ENCODE measurements at places on chromosomes 7 and 10.
A peak's percentile ranks its signal among the peaks of the same experiment; 100 is the strongest.

GRCh38 chr7:15686295-15686956 lies at the start of gene MEOX2:
TSS of gene MEOX2 (minus strand) at chr7:15686683. CDS start at chr7:15686402, 281 bp downstream.
- DNase-seq, result peak; percentile 30

GRCh38 chr7:107758667-107759066 lies 14.7 kb downstream of the CBLL1 start:
- no peak for DNase-seq

- DNase-seq, result no peak
Observed at GRCh38 chr10:21363092-21363730, 162.3 kb downstream of the SKIDA1 start.

DNA sequence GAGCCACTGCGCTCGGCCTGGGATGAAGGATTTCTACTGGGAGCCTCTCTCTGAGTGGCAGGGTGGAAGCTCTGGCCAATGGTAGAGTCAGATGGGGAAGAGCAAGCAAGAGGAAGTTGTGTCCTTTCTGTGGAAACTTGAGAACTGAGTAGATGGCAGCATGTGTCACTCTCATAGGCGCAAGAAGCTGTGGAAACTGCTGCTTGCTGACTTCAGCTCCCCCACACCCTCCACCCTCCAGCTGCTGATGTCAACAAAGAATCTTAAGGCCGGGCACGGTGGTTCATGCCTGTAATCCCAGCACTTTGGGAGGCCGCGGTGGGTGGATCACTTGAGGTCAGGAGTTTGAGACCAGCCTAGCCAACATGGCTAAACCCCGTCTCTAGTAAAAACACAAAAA lies 39.8 kb upstream of the SRGN start:
- peak; percentile 6 for DNase-seq

GRCh38 chr10:91924212-91925021 lies 847 bp downstream of the BTAF1 start:
- peak; percentile 56 for DNase-seq

GRCh38 chr10:43188702-43189101 lies 50.5 kb downstream of the CSGALNACT2 start:
- DNase-seq, result no peak

DNA sequence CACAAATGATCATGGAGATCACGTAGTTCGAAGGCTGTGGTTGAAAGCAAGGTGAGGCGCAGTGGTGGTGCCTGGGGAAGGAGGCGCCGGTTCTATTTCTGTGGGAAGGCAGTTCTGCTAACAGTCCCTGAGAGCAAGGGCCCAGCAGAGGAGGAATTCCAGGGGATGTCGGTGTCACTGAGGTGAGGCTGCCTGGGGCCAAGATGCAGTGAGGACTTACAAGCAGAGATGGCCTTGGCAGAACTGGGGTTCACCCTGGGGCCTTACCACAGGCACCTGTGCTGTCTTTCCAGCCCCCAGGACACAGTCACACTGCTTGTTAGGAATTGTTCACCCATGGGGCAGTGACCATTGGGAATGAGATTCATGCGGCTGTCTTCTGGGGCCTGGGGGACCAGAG lies 26.7 kb downstream of the GBX1 start:
- no peak for DNase-seq

GRCh38 chr10:132306864-132307751 lies 642 bp downstream of the STK32C start:
- DNase-seq, result peak; percentile 30

- DNase-seq, result no peak
Observed at GRCh38 chr10:132172091-132173066, 14.4 kb upstream of the DPYSL4 start.

DNA sequence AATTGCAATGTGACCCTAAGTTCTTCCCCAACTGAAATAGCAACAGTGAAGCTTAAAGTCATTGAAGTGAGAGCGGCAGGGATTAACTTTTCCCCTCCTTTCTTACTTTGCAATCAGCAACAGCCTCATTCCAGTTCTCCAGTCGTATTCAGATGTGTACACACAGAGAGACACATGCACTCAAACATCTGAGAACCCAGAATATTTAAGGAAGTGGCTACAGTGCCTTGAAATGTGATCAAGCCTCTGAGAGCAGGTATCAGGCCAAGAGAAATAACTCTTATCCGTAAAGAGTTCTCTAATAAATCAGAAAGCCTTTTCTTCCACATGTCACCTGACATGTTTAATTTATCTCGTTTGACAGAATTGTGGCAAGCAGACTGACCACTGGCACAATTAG lies 388.9 kb upstream of the NPVF start:
- no peak for DNase-seq

GRCh38 chr10:89521368-89521767 lies 14.0 kb downstream of the SLC16A12 start:
- no peak for DNase-seq

GRCh38 chr7:49840751-49841405 lies 67.4 kb downstream of the VWC2 start:
- DNase-seq, result no peak

DNA sequence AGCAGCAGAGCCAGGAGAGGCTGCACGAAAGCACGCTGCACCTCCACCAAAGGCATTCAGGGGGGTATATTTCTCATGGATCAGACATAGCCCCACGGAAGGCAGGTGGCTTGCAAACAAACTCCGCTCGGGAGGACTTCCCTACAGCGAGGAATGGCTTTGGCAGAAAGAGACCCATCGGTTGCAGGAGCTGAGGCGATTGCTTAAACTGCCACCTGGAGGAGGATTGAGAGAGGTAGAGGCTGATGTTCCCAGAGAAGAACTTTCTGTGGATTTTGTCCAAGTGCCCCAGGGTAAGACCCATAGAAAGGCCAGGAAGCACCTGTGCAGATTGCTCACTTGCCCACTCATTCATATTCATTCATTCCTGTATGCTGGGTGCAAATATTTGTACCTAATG lies 89.1 kb downstream of the NEUROD6 start:
- peak; percentile 4 for DNase-seq

DNA sequence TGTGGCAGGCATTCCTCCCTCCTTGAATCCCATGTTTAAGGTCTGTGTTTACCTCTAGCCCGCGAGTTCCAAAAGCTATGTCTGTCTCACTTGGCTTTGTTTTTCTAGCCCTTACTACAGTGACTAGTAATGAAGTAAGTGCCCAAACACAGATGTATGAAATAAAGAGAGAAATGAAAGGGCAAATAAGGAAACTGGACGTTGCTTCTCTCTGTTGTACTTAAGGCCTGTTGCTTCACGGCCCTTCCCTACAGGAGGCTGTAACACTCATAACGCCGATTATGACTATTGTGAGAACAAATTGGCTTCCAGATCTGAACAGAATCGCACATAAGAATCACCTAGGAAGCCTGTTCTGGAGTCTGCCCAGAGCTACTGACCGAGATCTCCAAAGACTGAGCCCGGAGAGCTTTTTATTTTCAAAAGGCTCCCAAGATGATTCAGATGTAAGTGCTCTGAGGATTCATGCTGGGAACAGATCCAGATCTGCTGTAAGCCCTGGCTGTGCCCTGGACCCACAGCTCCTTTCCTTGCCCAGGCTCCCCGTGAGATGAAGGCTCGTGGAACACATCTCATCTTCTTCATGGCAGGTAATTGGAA lies 432.6 kb downstream of the SDK1 start:
- DNase-seq, result no peak

- no peak for DNase-seq
Observed at GRCh38 chr7:152504367-152504766, 68.6 kb upstream of the KMT2C start.

- DNase-seq, result no peak
Observed at GRCh38 chr10:58399410-58399809, 14.2 kb downstream of the TFAM start.

DNA sequence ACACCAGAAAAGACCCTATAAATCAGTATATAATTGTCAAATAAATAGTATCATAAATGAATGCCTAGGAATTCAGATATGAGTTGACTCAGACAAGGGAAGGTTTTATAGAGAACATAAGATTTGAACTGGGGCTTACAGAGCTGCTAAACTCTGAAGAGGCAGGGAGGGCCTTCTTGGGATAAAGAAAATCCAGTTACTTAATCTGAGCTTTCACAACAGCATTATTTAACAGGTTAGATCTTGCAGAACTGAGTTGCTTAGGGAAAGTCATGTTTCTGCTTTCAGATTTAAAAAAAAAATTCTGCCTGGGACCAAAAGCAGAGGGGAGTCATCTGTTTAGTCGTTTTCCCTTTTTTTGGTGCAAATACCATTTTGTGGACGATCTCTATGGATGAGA lies 594.8 kb upstream of the FZD8 start:
- DNase-seq, result peak; percentile 32

GRCh38 chr7:30973791-30974604 lies 10.2 kb downstream of the GHRHR start:
- DNase-seq, result no peak

GRCh38 chr10:117138838-117139580 lies 939 bp upstream of the VAX1 start:
- DNase-seq, result peak; percentile 27

GRCh38 chr10:60465801-60466200 lies 76.1 kb upstream of the ANK3 start:
- no peak for DNase-seq

DNA sequence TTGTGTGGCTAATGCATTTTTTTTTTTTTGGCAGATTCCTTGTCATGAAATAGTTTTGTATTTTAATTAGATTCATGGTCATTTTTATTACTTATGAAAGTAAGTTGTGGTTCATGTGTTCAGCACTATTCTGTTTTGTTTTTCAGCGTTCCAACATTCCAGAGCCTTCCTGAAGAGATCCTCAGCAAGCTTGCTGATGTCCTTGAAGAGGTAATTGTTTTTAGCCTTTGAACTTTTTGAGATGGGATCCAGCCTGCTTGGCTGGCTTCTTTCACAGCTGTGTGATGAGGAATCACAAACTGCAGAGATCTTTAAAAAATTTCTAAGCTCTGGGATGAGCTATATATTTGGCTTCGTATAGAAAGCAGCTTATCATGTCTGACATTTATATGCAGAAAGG lies 208.0 kb upstream of the CSTF2T start:
- DNase-seq, result no peak

DNA sequence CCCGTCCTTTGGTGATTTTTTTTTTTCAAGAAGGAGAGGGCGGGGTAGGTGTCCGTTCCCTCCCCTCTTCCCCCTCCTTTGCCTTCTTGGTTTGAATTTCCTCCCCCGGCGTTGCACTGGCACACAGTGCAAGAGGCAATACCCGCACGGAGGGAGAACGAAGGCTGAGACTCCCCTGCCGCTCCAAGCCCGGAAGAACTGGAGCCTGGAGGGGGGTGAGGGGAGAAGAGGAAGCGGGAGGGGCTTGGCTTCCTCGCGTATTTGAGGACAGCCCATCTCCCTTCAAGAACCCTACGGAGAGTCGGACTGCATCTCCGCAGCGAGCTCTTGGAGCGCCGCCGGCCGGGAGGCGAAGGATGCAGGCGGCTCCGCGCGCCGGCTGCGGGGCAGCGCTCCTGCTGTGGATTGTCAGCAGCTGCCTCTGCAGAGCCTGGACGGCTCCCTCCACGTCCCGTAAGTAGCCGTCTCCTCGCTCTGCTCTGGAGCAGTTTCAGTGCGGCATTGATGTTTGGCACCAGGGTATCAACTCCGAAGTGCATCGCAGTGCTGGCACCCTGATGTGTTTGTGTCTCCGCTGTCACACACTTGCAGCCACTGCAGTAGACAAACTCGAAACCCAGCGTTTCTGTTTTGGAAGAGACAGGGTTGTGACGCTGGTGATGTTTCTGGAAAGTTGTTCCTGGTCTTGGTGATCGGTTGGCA lies at the start of gene CNTNAP2:
Gene CNTNAP2 (plus strand): TSS at position 281 of the 702 bp plus-strand sequence. CDS start 76 bp downstream, at position 357.
- peak; percentile 88 for DNase-seq

DNA sequence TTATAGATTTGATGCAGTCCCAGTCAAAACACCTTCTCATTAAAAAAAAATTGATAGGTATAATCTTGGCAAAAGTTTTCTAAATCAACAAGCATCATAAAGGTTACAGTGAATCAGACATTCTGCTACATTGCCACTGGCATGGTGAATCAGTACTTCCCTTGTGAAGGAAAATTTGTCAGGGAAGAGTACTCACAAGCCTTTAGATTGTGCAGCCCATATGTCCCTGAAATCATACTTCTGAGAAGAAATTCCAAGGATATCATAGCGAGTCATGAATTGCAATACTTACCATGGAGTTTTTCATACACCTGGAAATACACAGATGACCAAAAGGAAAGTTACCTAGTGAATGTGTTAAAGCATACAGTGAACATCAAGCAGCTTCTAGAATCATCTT lies 17.2 kb downstream of the VSTM2A start:
- DNase-seq, result no peak

- DNase-seq, result peak; percentile 30
Observed at GRCh38 chr7:121714559-121715303, 158.2 kb upstream of the PTPRZ1 start.

All from NCI-H82 (cell line).